ENCODE measurements at places on chromosomes 7 and 10.

DNA sequence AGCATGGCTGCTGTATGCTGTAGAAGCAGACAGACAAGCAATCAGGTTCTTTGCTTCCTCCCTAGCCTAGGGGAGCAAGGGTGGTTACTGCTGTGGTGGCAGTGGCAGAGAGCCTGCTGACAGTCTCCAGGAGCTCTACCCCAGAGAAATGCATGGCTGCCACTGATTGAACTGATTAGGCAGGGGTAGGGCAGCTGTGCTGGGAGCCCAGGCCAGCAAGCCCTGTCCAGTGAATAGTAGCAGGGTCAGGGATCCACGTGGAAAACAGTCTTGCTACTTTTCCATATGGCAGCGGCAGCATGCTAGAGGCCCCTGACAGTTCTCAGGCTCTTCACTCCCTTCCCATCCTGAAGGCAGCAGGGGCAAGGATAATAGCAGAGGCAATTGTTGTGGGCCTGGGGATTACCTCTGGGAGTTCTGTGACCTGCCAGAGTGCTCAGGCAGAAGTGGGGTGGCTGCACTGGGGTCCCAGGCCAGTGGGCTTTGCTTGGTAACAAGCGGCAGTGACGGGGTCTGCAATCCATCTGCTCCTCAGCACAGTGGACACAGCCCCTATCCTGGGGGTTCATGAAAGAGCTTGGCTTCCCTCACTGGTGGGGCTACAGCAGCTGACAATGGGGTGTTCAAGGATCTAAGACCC, 558.8 kb upstream of the GHITM start:
- no peak for DNase-seq

DNA sequence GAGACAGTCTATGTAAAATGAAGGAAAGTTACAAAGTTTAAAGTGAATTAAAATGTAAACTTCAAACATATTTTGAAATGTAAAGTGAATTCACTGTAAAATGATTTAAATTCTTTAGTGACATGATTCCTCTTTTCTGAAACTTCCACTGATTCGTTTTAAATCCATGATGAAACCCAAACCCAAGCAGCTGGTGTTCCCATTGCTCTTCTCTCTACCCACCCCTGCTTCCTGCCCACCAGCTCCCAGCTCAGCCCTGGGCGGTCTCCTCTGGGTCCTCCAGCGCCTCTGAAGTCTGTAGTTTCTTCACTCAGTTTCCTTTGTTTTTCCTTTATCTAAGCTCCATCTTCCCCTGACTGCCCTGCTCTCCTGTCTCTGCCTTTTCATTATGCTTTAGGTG, 175.9 kb downstream of the SNX10 start:
- no peak for DNase-seq

DNA sequence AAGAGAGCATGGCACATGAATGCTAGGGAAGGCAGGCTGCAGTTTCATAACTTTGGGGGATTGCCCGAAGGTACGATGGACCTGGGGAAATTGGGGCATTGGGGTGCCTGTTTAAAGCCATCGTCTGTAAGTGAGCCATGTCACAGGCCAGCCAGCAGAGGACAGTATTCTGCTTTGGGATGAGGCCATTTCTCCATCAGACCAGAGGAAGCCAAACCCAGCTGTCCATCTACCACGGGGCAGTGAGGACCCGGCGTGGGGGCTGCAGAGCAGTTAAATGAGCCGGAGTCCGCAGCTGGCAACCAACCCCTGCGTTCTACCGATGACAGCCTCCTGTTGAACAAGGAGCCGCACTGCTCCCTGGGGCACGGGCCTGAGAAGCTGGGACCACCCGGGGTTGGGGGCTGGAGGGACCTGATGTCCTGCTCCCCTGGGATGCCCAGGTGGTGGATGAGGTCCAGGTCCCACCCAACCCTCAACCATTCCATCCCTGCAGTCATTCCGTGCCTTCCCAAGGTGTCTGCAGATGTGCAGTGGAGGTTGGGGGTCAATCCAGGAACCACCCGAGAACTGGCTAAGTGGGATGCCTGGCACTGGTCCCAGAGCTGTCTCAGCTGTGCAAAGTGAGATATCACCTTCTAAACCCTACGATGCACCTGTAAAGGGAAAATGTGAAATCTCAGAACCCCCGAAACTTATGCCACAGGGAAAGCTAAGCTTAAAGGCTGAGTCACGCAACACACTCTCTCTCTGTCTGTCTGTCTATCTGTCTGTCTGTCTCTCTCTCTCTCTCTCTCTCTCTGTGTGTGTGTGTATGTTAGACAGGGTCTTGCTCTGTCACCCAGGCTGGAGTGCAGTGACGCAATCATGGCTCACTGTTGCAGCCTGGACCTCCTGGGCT, 12.1 kb upstream of the RHBDD2 start:
- DNase-seq: no peak

DNA sequence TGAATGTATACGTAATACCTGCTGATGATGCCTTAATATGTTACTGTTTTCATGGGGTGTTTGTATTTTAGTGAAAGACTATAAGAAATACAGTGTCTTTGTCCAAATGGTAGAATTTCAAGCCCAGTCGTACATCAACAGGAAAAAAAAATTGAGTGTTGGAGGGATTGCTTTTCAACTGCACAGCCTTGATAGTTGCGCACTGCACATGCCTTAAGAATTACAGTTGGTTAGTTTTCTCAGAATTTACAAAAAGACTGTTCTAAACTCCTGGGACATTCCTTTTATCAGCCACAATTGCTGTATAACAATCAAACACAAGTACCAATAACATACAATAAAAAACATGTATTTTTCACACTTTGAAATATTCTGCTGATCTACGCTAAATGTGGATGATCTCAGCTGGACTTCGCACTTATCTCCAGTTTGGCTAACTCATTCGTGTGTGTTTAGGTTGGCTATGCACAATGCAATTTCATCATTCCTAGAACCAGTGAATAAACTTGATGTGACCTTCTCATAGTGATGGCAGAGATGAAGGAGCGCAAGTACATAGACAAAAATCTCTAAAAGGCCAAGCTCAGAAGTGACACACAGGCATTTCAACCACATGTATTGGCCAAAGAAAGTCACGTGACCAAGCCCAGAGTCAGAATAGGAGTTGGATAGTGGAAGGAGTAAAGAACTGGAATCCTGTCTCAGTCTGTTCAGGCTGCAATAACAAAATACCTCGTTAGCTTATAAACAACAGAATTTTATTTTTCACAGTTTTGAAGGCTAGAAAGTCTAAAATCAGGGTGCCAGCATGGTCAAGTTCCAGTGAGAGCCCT, 152.3 kb downstream of the IPMK start:
- no peak for DNase-seq

GRCh38 chr10:127293640-127294039, 97.2 kb upstream of the INSYN2A start:
- DNase-seq: no peak

- DNase-seq: no peak
These were observed 64.7 kb upstream of the SEM1 start for GRCh38 chr7:96774358-96774757.

DNA sequence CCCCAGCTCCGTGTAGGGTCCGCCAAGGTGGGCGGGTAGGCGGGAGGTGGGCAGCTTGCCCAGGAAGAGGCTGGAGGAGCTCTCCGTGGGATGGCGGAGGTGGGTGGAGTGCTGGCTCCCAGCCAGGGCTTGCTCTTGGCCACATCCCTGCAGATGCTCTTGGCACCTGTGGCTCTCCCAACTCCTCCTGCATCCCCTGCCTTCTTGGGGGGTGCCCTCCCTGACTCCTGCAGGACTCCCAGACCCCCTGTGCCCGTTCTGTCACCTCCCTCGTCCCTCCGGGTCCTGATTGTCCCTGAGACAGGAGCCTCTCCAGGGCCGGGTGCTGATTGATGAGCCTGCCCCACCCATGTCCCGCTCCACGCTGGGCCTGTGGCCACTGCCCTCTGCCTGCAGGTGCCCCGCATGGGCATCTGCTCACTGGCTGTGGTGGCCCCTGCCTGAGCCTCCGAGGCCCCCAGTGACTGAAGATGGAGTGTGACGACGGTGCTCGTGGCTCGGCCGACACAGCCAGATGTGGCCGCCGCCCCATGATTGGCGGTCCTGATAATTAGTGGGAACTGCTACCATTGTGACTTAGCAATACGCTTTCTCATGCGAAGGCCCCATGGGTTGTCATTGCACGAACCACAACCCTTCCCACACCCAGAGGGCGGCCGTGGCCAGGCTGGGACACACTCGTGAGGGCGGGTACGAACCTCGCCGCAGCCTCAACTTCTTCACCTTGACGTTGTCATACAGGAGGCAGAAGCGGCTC, 23.6 kb downstream of the CFAP46 start:
- no peak for DNase-seq

DNA sequence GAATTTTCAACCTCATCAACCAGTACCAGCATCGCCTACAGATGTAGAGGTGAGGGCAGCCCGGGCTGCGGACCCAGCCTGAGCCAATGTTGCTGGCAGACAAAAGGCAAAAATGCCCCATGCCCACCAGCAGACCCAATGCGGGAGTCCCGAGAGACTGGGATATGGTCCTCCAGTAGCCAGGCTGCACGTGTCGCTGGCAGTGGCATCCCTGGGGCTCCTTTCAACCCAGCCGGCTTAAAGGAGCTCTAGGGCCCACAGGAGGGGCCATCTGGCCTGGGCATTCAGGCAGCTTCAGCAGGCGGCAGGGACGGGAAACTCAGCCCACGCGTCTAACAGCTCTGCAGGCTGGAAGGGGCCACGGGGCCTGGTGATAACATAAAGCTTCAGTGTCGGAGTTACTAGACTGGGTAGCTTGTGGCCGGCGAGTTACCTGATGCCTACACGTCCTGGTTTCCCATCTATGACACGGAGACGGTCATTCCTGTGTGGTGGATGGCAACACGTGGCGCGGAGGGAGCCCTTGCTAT, 70.7 kb downstream of the PROSER2 start:
- no peak for DNase-seq

Data from stimulated activated CD4-positive, alpha-beta T cell treated with anti-CD3 and anti-CD28 coated beads, Interleukin-1b, Interleukin-23, amount 100 ng/mL, for 1 hour (primary cell).